Omental fat pad (tissue), 4 donors: ENCODE measurements at places on chromosomes 3 and 15. TPM values are rescaled to one million over a fixed set of nuclear protein-coding genes. Genes with fewer than 3 reads are reported as not detected.

Gene NPAP1
- total RNA-seq, result not detected

Gene PLEKHO2
- total RNA-seq, result 53.0 TPM

Gene FEZF2
- not detected for total RNA-seq

Gene SH2D7
- total RNA-seq, result not detected

Gene CCDC32
- total RNA-seq, result 32.5 TPM

Gene BOC
- total RNA-seq, result 43.8 TPM

Gene TMEM212
- not detected for total RNA-seq

Gene LYSMD2
- 19.7 TPM for total RNA-seq

Gene CIB2
- total RNA-seq, result 2.9 TPM

Gene KY
- total RNA-seq, result 0.09 TPM

Gene UQCC5
- 7.5 TPM for total RNA-seq

Gene UROC1
- total RNA-seq, result not detected

Gene GRIP2
- total RNA-seq, result 0.69 TPM

Gene MUSTN1
- total RNA-seq, result 6.0 TPM

Gene SYNPR
- total RNA-seq, result not detected

Gene ARHGAP11A
- total RNA-seq, result 6.7 TPM

Gene MUC13
- total RNA-seq, result not detected

Gene SCAANT1
- not detected for total RNA-seq

Gene EIF5A2
- total RNA-seq, result 4.3 TPM

Gene LTK
- total RNA-seq, result 0.19 TPM

Gene SAMD7
- total RNA-seq, result not detected

Gene FAM107A
- 165 TPM for total RNA-seq

Gene HOMER2
- total RNA-seq, result 7.1 TPM

Gene AADAC
- total RNA-seq, result 0.95 TPM

Gene ZSCAN2
- total RNA-seq, result 8.4 TPM

Gene HGD
- total RNA-seq, result not detected

Gene XCR1
- total RNA-seq, result 0.09 TPM

Gene DPH6
- total RNA-seq, result 14.9 TPM

Gene CLDN18
- total RNA-seq, result not detected

Gene LRRC2
- 2.0 TPM for total RNA-seq

Gene RASL12
- 50.0 TPM for total RNA-seq

Gene CILP
- 116 TPM for total RNA-seq

Gene KLHL40
- total RNA-seq, result not detected

Gene ADCY5
- total RNA-seq, result 14.0 TPM

Gene LIPH
- not detected for total RNA-seq

Gene GPR27
- 0.19 TPM for total RNA-seq

Gene EPHB3
- total RNA-seq, result 3.1 TPM

Gene LRRC49
- total RNA-seq, result 4.0 TPM

Gene ZNF860
- 0.37 TPM for total RNA-seq

Gene CEP19
- 1.4 TPM for total RNA-seq

Gene DPPA2
- total RNA-seq, result not detected

Gene ADGRG7
- not detected for total RNA-seq

Gene ARIH2
- 104 TPM for total RNA-seq

Gene SPINT1
- total RNA-seq, result 9.5 TPM

Gene GOLGA6L7
- not detected for total RNA-seq

Gene HRH1
- total RNA-seq, result 3.6 TPM

Gene GOLGA8K
- total RNA-seq, result 0.28 TPM

Gene FMN1
- 27.7 TPM for total RNA-seq

Gene RAB6B
- 1.7 TPM for total RNA-seq

Gene ISY1
- total RNA-seq, result 14.4 TPM

Gene ATP13A4
- not detected for total RNA-seq
